ENCODE measurements at places on chromosomes 7 and 10.
A peak's percentile ranks its signal among the peaks of the same experiment; 100 is the strongest.

DNA sequence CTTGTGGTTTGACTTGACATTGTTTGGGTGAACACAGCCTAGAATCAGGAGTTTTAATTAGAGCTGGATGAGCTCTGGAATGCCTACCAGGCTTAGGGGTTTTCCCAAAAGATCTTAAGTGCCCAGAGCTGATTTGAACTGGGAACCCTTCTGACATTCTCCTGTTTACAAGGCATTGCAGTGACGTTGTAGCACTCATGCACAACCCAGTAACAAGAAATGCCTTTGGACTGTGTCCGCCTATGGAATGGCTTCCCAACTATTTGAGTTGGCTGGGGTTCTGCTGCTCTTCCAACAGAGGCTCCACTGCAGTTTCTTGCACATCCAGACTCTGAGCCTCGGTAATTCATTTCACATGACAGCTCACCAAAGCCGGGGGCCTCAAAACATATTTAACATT, 76.7 kb upstream of the MKX start:
- no peak for DNase-seq

DNA sequence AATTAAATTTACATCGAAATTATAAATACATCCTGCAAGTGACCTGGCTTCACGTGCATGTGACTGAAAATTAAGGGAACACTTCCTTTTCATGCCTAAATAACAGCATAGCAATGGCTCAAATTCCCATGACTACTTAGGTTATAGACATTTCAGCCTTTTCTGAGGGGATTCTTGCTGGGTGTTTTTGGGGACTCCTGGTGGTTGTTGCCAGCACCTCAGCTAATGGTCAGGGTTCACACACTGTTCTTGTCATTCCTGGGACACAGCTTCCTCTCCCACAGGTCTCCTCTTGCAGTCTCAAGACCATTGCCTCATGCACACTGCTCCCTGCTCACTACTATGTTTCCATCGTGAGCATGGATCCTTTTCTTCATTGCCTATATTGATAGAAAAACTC, 148.9 kb upstream of the GLI3 start:
- no peak for DNase-seq

DNA sequence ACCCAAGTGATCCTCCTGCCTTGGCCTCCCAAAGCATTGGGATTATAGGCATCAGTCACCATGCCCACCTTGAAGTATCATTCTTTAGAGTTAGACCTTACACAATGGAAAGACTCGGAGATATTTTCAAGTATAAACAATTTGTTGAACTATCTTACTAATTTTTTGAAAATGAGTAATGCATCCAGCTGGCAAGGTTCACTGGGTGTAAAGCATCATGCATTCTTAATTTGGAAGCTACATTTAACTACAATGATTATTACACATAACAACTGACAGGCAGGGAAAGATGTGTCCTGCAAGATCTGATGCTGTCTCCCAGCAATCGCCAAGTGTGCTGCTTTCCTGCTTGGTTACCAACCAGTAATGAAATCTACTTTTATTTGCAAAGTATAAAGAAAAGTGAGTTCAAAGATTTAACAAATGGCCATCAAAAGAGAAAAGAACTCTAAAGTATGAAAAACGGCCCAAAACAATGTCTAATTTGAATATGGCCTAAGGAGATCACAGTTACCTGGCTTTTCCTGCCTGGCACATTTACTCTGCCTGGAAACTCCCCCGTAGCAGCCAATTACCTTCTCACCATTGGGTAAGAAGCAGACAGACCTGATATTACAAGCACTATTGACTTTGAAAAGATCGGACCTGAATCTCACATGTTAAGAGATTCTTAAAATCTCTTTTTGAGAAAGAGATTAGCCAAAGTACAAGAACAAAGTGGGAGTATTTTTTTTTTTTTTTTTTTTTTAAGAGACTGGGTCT, 59.3 kb upstream of the NMT2 start:
- DNase-seq, result no peak

GRCh38 chr10:18737841-18738240, 78.6 kb downstream of the ARL5B start:
- no peak for DNase-seq

DNA sequence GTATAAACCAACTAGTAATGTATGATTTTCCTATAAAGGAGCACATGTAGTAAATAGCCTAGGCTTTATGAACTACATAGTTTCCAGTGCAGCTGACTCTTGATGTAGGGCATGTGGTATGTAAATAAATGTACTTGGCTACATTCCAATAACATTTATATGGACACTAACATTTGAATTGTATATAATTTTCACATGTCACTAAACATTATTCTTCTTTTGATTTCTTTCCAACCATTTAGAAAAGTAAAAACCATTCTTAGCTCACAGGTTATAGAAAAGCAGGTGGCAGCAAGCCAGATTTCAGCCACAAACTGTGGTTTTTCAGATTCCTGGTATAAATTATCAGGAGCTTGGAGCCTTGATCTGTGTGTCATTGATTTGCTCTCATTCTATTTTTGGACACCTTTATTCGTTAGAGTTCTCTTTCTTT, 1182.0 kb downstream of the CNTNAP2 start:
- no peak for DNase-seq

DNA sequence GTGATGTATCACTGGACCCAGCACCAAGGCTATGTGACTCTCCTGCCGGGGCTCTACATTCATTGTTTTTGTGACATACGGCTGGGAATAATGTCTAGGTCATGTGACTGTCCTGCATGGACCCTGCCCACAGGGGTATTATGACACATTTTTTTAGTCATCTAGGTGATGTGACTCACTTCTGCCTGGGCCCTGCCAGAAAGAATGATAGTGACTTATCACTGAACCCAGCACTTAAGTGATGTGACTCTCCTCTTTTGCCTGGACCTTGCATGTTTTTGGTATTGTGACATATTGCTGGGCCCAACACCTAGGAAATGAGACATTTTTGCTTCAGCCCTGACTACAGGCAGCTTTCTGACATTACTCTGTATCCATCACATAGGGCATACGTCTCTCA, 51.1 kb upstream of the ZNF107 start:
- no peak for DNase-seq

- DNase-seq, result no peak
These were observed 115.3 kb upstream of the WDR11 start for GRCh38 chr10:120735773-120736371.

GRCh38 chr7:92131093-92131492, 3.2 kb downstream of the CYP51A1 start:
- DNase-seq, result no peak

GRCh38 chr7:4725014-4725849, 43.1 kb downstream of the FOXK1 start:
- peak; percentile 39 for DNase-seq

GRCh38 chr7:79823246-79823951, 311.2 kb upstream of the GNAI1 start:
- no peak for DNase-seq

- DNase-seq, result no peak
These were observed 54.5 kb upstream of the DDC start for GRCh38 chr7:50619684-50620083.

GRCh38 chr10:96830511-96831199, 1.4 kb upstream of the LCOR start:
- DNase-seq, result peak; percentile 75
